ENCODE measurements at places on chromosomes 6 and 20.

- no peak for DNase-seq
These were observed 203.9 kb upstream of the CST7 start for GRCh38 chr20:24745206-24745605.

GRCh38 chr6:167093922-167094432, 28.9 kb upstream of the CCR6 start:
- DNase-seq = no peak

GRCh38 chr20:53081916-53082863, 110.0 kb downstream of the TSHZ2 start:
- DNase-seq = no peak

DNA sequence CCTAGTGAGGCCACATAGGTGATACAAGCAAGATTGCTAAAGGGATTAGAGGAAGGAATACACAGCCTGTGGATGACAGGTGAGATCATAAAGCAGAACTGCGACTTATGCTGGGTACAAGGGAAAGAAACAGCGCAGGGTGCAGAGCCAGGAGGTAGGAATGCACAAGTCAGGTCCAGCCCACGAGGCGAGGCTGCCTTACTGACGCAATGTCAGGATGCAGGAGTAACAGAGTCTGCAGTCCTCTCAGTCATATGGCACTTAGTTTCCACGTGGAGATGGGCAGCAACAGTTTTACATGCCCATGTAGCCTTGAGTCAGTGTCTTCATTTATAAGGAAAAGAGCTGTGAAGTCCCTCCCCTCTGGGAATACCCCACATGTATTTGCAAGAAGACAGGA, 210.9 kb downstream of the SYNE1 start:
- DNase-seq = no peak

- no peak for DNase-seq
These were observed 95.8 kb downstream of the SLX4IP start for GRCh38 chr20:10530883-10531282.

DNA sequence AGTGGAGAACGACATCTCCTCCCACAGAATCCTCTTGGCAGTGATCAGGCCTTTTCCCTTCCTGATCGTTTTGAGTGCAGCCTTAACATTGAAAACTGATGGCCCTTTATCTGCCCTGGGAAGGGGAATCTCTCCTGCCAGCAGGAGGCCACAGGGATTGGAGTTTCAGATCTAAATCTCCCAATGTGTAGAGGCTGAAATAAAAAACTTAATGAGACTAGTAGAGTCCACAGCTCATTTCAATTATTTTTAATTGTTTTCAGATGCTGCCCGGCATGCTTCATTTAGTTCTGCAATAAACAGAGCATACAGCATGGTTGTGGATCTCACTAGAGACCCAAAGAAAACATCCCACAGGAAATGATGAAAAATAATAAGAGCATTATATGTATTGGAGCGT, 662.2 kb upstream of the HS3ST5 start:
- no peak for DNase-seq

- DNase-seq = no peak
These were observed 5.0 kb upstream of the FERMT1 start for GRCh38 chr20:6127825-6128224.

- no peak for DNase-seq
These were observed 859 bp upstream of the RAE1 start for GRCh38 chr20:57350081-57350710.

- no peak for DNase-seq
These were observed 9.1 kb downstream of the SNTA1 start for GRCh38 chr20:33434434-33434833.

GRCh38 chr6:79742030-79742429, 110.9 kb downstream of the SH3BGRL2 start:
- no peak for DNase-seq

DNA sequence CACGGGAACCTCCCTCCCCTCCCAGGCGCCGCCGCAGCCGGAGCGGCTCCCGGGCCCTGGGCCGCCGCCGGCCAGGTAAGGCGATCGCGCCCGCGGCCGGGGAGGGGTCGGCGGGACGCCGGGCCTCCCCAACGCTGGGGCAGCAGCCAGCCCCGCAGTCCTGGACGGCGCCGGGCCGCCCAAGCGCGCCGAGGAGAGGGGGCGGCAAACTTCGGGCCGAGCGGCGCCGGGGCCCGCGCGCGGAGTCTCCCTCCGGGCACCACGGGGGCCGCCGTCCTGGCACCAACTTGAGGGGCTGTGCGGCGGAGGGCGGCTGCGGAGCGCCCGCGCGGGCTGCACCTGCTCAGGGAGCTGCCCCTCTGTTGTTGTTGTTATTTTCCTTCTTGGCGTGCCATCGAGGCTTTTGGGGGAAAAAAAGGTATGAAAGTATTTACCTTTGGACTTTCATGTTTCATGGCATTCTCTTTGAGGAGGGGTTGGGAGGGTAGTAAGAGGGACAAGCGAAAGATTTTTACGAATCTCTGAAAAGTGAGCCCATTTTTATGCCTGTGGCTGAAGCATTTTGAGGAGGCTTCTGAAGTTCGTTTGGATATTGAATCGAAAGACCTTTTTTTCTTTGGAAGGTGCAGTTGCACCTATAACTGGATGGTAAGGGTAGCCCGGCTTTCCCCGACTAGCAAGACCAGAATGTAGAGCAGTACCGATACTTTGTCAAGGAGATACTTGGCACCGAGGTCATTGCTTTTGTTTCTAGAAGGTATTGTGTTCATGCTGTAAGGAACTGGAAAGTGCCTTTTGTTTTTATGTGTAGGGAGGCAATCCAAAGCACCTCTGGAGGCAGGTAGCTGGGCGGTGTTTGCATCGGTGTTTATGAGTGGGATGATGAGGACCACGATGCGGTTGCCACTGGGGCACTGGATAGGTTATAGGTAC, at the start of gene RNF182:
Gene RNF182, plus strand, starts transcription at position 4 of the 933 bp plus-strand sequence. CDS start 52,168 bp downstream, outside the sequence.
- peak; percentile 30 for DNase-seq

DNA sequence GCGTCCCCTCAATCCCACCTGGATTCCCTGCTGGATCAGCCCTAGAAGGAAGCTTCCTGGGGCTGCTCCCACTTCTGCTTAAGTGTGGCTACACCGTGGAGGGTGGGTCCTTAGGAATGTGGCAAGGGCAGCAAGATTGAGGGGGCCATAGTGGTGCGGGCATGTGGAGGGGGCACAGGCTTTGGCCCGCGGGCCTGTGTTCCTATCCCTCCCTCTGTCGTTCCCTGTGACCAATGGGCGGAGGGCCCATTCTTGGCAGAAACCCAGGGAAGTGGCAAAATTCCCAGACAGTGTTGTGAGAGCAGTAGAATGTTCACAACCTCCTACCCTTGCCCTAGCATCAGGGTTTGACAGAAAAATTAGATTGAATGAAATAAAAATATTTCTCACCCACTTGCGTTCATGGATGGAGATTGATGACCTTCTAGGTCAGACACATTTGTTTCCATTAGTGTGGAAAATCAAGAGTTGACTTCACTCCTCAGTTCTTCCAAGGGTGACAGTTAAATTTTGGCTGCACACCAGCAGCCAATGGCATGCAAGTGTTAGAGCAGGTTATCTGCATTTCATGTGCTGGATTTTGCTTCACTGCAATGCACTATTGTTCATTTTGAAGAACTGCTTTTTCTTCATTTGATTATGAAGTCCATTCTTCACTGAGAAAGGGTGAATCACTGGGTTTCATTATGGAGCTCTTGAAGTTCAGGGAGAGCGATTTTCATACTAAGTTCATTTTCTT, 49.3 kb upstream of the AHI1 start:
- DNase-seq = no peak

DNA sequence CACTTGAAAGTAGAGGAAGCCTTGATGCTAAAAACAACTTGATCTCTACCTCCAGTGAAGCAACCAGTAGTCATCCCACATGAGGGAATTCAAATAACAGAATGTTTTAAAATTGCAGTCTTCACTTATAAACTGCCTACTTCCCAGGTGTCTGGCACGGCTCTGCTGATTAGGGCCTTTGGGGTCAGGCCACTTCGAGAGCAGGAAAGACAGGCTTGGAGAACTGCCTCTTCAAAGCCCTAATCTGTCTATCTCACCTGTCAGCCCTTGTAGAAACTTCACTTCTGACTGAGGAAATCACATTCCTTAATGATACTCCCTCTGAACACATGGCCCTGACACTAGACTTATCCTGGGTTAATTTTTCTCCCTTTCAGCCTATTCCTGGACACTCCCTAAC, 458.6 kb downstream of the TENT5A start:
- no peak for DNase-seq

- DNase-seq = no peak
These were observed 28.2 kb upstream of the ELMO2 start for GRCh38 chr20:46434597-46434996.

GRCh38 chr6:49004801-49005200, 458.3 kb downstream of the MMUT start:
- no peak for DNase-seq

- no peak for DNase-seq
These were observed 1.2 kb downstream of the LINC00237 start for GRCh38 chr20:21104921-21105320.

- no peak for DNase-seq
These were observed 83.0 kb downstream of the HFE start for GRCh38 chr6:26170181-26170580.

GRCh38 chr20:62141397-62142251, 1.6 kb downstream of the PSMA7 start:
- DNase-seq = no peak

GRCh38 chr20:21874921-21875320, 169.5 kb downstream of the PAX1 start:
- no peak for DNase-seq

- DNase-seq = no peak
These were observed 557.5 kb upstream of the NOX3 start for GRCh38 chr6:156013155-156013554.

- DNase-seq = no peak
These were observed 38.3 kb upstream of the DUSP22 start for GRCh38 chr6:254016-254415.

DNA sequence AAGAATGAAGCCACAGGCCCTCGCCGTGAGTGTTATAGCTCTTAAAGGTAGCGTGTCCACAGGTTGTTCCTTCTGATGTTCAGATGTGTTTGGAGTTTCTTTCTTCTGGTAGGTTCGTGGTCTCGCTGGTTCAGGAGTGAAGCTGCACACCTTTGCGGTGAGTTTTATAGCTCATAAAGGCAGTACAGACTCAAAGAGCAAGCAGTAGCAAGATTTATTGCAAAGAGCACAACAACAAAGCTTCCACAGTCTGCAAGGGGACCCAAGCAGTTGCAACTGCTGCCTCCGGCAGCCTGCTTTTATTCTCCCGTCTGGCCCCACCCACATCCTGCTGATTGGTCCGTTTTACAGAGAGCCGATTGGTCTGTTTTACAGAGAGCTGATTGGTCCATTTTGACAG, 5.2 kb downstream of the HIVEP1 start:
- no peak for DNase-seq

GRCh38 chr6:44906761-44907160, 421.4 kb upstream of the RUNX2 start:
- no peak for DNase-seq

DNA sequence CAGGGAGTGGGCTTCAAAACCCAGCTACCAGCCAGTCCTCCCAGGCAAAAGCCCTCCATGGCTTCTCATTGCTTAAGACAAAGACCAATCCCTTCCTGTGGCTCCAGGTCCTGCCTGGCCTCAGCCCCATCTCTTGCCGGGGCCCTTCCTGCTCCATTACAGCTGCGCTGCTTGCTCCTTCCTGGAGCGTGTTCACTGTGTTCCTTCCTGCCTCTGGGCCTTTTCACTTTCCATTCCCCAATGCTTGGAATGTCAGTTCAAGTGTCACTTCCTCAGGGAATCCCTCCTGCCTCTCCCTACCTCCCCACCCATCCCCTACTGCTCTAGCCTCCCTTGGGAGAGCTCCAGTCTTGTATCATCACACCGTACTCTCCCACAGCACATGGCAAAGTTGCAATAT, 11.1 kb upstream of the ITPR3 start:
- no peak for DNase-seq

DNA sequence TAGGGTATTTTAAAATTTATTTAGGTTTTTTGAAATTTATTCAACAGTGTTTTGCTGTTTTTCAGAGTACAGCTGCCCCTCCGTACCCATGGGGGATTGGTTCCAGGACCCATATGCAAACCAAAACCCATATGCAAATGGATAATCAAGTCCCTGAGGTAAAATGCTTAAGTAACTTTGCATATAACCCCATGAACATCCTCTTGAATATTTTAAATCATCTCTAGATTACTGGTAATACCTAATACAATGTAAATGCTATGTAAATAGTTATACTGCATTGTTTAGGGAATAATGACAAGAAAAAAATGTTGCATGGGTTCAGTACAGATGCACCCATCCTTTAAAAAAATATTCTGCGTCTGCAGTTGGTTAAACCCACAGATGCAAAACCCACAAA, 547.9 kb upstream of the CDH4 start:
- DNase-seq = no peak

GRCh38 chr20:37395921-37396415, 50.0 kb downstream of the SRC start:
- DNase-seq = no peak

DNA sequence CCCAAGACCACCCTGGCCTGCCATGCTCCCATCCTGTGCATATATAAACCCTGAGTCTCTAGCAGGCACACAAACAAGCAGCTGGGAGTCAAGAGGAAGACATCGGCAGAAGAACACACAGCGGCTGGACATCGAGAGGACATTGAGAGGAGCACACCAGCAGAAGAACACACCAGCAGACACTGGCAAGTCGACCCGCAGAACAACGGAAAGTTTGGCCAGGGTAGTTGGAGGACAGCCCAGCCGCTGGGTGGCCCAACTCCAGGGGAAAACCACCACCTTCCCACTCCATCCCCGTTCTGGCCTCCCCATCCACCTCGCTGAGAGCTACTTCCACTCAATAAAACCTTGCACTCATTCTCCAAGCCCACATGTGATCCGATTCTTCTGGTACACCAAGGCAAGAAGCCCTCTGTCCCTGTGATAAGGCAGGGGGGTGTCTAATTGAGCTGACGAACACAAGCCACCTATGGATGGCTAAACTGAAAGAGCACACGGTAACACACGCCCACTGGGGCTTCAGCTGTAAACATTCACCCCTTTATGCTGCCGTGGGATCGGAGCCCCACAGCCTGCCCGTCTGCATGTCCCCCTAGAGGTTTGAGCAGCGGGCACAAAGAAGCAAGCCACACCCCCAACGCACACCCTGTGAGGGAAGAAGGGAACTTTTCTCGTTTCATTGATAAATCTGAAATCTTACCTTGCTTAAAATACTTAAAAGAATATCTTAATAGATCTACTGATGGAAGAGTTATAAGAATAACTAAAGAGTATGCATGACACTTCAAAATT, 13.8 kb downstream of the TMX4 start:
- DNase-seq = no peak

GRCh38 chr6:155832596-155832995, 377.0 kb upstream of the NOX3 start:
- DNase-seq = no peak

DNA sequence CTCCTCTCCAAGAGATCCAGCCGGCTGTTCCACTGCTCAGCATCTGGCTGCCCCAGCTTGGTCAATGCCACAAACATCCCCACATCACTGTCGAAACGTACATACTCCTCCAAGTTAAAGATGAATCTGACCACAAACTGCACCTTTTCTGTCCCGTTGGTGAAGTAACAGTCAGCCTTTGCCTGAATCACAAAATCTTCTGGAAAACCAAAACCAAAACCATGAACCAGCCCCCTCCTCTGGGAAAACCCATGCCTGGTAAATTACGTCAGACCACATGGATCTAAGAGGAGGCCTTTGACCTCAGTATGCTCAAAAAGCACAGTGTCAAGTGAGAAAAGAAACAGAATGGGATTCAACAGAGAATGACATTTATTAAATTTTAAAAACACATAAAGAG, 1.7 kb downstream of the HLA-DOB start:
- no peak for DNase-seq
